NCI-H146 (cell line): ENCODE measurements at places on chromosomes 11 and 22.

DNA sequence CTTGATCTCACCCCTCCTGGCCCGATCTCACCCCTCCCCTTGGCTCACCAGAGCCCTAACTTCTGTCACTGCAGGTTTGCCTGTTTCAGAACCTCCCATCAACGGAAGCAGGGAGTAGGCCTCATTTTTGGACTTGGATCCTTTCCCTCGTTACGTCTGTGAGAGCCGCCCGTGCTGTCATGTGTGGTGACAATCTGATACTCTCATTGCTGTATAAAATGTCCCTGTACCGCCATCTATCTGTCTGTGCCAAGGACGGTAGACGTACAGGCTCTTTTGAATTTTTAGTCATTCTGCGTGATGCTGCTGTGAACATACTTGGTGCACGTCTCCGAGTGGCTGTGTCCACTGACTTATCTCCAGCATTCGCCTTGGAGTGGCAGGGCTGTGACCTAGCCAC, 1163.1 kb downstream of the BRD1 start:
- no peak for DNase-seq

- DNase-seq: no peak
These were observed 2.3 kb upstream of the OSBPL5 start for GRCh38 chr11:3167143-3168119.

- peak; percentile 23 for DNase-seq
These were observed 29.3 kb upstream of the MUC5B start for GRCh38 chr11:1193326-1194230.

- DNase-seq: no peak
These were observed 9.6 kb upstream of the ALKBH3 start for GRCh38 chr11:43871051-43871450.

DNA sequence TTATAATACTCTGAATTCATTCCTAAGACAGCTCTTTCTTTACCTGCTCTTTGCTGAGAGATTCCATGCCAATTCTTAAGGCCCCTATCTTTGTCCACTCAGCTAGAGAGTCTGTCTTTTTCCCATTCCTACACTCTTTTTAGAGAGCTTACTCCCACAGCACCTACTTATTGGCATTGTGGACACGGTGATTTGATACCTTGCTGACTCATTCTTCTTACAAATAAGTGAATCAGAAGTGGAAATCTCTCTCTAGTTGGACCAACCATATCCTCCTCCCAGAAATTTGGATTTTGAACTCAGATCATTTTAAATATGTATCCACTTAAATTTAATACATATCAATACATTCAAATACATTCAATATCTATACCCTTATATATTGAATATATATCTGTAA, 32.5 kb upstream of the OR6M1 start:
- DNase-seq: no peak

- DNase-seq: no peak
These were observed 5.4 kb upstream of the NDUFS8 start for GRCh38 chr11:68025047-68025446.

- DNase-seq: no peak
These were observed 1007.2 kb upstream of the RAG2 start for GRCh38 chr11:37605229-37605628.

GRCh38 chr22:27127911-27128310, 470.5 kb downstream of the MIAT start:
- DNase-seq: no peak
